LoVo (cell line): ENCODE measurements at places on chromosomes 2 and 18.

DNA sequence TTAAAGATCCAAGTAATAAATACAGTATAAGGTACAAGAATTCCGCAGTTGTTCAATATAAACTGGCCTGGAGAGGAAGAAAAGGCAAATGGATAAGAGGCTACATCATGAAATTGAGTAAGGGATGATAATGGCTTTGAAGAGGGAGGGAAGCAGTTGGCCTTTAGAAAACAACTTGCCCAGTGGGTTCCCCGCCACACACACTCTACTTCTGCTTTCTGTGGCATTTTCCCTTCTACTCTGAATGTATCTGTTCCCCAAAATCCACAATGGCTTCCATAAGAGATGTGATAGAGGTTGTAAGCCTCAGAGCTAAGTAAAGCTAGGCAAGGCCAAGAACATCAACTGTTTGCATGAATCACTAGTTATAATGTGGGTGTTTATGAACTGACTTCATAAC is 221.3 kb downstream of the MBD2 start:
- no peak for DNase-seq

GRCh38 chr2:168025487-168026202 is 221.8 kb downstream of the STK39 start:
- DNase-seq = no peak

DNA sequence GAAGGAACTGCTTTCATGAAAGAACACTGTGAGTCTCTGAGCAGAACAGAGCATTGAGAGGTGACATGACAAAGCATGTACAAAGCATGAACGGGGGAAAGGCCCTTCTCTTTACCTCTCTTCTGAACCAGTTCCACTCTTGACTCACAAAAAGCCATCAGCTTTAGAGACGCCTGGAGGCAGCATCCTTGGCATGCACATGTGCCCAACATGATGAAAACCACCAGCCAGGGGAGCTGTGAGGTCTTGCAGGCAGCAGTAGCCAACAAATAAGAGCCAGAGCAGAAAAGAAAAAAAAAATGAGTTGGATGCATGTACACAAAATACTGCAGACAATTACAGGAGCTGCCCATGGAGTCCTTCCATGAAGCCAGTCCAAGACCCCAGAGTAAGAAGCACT is 95.5 kb upstream of the AGAP1 start:
- no peak for DNase-seq

- no peak for DNase-seq
Observed at GRCh38 chr2:34316788-34317187, 717.7 kb upstream of the FAM98A start.

GRCh38 chr2:59974051-59974766 is 579.2 kb downstream of the BCL11A start:
- DNase-seq = no peak

DNA sequence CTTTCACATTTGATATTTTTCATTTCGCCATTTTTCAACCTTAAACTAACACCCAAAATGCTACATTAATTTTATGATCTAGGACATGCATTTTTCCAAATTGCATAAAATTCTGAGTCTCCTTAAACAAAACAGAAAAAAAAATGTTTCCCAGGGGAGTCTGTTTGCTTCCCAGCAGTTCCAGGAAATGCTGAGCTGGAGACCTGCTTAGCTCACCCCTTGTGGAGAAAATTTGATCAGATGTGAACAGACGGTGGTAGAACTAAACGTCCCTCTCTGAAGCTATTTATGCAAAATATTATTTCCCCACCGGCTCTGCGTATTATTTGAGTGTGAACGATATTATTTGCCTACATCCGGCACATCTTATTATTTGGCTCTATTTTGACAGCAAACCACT is 74.9 kb upstream of the AGAP1 start:
- no peak for DNase-seq

DNA sequence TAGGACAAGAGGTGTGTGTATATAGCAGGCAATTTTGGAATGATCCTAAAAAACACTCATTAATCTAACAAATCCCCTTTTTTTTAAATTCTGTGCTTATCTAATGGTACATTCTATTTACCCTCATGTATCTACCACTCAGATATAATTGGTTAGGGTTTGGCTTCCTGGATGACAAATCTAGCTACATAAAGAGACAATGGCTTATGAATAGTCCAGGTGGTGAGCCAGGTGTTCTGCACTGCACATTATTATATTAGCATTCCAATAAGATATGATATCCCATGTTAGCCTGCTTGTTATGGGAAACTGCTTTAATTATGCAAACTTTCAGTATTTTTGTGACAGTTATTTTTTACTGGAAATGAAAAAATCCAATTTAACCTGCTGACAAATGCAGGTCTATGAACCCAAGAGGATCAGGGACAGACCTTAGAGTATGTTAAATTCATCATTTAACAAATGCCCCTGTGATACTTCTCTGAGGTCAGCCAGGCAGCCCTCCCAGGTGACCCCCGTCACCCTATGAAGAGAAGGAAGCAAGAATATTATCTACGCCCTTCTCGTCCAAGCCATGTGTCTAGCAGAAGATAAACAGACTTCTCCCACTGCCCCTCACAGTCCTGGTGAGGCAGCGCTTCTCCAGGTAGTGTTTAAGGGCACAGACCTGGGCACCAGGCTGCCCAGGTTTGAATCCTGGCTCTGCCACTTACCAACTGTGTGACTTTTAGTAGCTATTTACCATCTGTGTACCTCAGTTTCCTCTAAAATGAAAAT is 83.0 kb downstream of the ADD2 start:
- DNase-seq = no peak

- no peak for DNase-seq
Observed at GRCh38 chr2:173898996-173899395, 66.2 kb downstream of the SP3 start.

GRCh38 chr2:185291035-185291647 is 447.5 kb upstream of the FSIP2 start:
- DNase-seq = peak; percentile 21

- no peak for DNase-seq
Observed at GRCh38 chr2:175446201-175446600, 264.7 kb upstream of the ATP5MC3 start.

- no peak for DNase-seq
Observed at GRCh38 chr2:20579866-20580265, 71.0 kb downstream of the HS1BP3 start.

GRCh38 chr2:216404010-216404618 is 8.2 kb upstream of the SMARCAL1 start:
- peak; percentile 39 for DNase-seq

DNA sequence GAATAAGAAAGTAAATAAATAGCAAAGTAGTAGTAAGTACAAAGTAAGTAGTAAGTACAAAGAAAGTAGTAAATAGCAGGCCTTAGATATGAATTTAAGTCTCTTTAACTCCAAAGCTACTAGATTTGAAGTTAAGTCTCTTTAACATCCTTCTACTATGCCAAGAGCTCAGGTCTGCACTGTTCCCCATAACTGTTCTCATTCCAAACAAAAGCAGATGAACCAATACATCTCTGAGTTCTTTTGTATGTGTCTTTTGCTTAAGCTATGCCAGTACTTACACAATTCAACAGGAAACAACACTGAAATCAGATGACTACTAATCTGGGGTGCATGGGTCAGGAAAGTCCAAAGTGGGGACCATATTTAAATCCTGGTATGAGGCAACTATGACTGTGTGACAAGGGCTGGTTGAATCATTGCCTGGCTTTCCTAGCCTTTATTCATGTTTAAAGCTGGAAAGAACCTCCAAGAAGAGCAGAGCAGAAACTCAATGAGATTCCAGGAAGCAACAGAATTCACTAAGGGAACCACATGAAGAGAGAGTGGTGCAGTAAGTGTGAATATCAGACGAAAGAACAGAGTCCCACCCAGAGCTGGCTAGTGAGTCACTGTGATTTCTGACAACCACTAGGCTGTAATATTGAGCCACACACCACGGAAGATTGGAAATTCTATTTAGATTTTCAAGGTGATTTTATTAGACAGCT is 51.0 kb upstream of the CYP26B1 start:
- DNase-seq = no peak

DNA sequence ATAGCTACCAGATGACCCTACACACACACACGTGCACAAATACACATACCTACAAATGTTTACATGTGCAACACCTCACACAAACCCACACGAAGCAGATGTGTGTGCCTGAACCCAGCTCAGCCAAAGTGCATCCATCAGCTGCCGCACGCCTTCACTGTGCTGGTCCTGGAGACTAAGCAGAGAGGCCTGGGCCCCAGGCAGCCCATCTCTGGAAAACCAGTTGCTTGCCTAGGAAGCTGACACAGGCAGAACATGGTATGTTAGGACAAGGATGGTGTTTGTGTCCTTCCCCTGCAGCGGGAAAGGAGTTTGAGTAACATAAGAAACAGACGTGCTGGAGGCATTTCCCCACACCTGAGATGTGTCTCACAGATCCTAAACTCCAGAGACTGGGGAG is 86.7 kb downstream of the SEPTIN10 start:
- no peak for DNase-seq

DNA sequence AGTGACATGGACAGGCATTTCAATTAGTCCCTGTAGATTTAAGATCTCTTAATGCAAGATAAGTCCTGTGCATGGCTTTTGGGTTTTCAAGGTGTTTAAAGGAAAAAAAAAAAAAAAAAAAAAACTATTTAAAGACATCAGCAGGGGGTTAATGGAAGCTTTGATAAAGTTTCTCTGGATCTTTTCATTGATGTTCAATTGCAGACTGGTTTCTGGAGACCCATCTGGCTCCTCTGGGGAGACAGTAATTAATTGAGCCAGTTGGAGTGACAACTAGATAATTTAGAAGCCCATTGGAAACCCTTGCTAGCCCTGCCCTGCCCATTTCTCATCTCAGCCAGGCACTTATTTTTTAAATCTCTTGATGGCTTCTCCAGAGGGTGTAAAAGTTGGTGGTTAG is 98.7 kb downstream of the EPHA4 start:
- DNase-seq = no peak

DNA sequence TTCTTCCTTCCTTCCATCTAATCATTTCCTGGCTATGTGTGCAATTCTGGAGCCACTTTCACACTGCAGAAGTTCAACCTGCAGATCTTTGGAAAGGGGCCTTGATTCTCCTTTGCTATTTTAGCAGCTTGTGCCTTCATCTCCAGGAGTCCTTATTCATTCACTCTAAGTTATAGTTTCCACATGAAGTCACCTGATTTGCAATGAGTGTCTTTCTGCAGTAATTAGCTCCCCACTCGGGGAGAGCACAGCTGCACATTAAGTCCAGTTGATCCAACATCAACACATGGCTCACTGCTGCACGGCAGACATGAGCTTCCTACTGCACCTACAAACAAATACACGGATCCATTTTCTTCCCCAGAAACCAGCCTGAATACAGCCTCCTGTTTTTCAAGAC is 323.1 kb upstream of the TNP1 start:
- DNase-seq = no peak

DNA sequence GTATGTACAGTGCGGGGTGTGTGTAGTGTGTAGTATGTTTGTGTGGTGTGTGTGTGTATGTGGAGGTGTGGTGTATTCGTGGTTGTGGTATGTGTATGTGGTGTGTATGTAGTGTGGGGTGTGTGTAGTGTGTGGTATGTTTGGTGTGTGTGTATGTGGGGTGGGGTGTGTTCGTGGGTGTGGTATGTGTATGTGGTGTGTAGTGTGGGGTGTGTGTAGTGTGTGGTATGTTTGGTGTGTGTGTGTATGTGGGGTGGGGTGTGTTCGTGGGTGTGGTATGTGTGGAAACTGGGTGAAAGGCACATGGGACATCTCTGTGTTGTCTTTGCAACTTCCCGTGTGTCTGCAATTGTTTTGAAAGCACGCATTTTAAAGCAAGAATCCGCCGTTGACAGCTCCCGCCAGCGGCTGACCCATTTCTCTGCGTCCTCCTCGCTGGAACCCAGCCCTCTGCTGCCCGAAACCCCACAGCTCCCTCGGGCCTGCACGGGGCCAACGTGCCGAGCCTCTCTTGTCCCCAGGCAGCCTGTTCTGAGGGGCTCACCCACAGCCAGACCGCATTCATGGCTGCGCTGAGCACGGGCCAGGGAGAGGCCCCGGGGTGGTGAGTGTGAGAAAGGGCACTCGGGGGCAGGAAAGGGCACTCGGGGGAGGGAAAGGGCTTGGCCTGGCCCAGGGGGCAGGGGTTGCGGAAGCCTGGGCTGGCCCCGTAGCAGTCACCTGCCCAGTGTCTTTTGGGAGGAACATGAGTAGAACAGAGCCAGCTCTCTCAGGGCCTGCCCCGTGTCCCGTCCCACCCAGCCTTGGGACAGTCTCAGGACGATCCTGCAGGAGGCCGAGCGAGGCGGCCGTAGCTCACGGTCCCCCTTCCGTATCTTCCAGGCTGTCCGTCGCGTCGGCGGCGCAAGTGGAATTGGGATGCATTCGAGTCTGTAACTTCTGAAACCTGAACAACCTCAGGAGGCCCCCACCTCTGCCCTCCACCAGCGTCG is 61.4 kb downstream of the TWIST2 start:
- DNase-seq = no peak
